ENCODE measurements at places on chromosomes 13 and 19.

DNA sequence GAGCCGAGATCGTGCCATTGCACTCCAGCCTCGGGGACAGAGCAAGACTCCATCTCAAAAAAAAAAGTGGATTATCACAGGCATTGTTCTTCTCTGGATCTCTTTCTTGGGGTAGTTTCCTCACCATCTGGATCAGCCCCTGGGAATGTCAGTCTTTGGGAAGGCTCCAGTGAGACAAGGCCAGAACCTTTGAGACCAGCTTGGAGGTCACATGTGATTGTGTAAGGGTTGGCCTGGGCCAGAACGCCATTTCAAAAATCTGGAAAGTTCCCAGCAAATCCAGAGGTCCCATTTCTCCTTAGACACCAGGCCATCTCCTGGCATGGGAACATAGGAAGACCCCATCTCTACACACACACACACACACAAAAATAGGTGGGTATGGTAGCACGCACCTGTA is 14.2 kb upstream of the ANGPTL8 start:
- no peak for DNase-seq

DNA sequence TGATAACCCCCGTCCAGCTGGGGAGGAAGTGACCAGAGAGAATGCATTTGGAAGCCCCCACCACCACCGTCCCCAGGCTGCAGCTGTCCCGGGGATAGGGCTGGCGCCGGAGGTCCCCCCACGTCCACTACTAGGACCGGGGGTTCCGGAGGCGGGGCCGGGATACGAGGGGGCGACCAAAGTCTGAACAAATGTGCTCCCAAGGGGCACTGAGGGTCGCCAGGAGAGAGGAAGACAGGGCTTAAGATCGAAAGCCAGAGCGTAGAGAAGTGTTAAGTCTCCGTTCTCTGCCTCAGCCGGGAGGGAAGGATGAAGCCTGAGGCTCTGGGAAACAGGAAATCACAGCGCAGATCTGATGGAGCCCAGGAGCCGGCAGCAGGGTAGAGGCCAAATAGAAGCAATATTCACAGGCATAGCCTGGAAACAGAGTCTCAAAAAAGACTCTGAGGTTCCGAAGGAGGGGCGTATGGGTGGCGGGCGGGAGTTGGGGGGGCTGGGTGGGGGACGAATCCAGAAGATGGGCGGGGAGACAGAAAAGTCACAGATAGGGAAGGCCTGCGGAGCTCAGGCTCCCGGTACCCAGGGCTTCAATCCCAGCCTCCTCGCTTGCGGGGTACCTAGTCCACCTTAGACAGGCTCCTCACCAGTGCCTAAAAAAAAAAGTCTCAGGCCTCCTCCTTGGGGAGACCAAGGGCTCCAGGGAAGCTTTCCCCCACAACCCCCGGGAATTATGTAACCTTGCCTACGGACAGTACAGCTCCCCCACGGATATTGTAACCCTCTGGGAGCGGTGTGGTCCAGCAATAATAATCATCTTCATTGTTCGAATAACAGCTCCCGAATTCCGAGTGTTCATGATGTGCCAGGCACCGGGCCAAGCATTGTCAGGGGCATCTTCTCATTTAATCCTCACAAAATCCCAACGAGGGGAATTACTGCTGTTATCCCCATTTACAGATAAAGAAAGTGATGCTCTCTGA is 1.1 kb upstream of the ERF start:
- DNase-seq = no peak

GRCh38 chr13:41554626-41555386 is 97.5 kb downstream of the RGCC start:
- no peak for DNase-seq

DNA sequence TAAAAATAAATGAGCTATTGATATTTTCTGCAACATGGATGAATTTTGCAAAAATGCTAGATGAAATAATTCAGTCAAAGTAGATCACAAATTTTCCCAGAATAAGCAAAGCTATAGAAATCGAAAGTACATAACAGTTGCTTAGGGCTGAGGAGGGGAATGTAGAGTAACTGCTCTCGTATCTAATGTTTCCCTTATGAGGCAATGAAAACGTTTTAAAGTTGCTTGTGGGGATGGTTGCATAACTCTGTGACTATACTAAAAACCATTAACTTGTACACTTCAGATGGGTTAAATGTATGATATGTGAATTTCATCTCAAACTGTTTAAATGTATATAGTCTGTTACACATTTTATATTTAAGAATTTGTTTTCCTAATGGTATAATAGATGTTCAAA is 231.7 kb downstream of the GGACT start:
- DNase-seq = no peak

DNA sequence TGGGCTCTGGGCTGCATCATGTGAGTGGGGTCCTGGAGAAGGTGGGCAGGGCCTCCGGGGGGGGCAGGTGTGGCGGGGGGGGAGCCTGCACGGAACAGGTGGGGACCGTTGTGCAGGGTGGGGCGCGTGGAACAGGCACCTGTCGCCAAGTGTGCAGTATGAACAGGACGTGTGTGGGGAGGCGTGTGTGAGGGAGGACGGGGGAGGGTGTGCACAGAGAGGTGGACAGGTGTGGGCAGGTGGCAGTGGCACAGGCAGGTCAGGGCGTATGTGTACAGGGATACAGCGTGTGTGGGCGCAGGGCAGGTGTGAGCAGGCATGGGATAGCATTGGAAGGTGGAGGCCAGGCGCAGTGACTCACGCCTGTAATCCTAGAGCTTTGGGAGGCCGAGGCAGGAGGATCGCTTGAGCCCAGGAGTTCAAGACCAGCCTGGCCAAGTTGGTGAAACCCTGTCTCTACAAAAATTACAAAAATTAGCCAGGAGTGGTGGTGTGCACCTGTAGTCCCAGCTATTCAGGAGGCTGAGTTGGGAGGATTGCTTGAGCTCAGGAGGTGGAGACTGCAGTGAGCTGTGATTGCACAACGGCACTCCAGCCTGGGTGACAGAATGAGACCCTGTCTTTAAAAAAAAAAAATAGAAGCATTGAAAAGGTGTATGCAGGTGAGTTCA is 3.2 kb downstream of the PLK5 start:
- no peak for DNase-seq

GRCh38 chr13:86052141-86052540 is 252.9 kb upstream of the SLITRK6 start:
- no peak for DNase-seq

GRCh38 chr13:92838786-92839185 is 387.8 kb upstream of the GPC6 start:
- DNase-seq = no peak

GRCh38 chr13:84500016-84500415 is 617.7 kb upstream of the SLITRK1 start:
- DNase-seq = no peak

DNA sequence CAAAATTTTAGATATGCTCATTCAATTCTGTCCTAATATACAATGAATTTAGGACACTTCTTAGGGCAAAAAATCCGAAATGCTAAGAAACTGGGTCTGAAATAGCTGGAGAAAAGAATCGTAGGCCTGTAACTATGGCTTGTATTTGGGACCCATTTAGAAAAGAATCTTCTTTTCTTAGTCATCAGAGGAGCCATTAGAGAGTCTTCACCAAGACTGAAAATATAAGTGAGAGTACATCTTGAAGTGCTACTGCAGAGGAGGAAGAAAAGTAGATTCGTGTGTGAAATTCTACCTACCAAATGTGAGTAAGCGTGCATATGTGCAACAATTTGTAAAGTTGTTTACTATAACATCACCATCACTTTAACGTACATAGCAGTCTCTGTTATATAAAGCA is 8.8 kb upstream of the DACH1 start:
- DNase-seq = no peak

DNA sequence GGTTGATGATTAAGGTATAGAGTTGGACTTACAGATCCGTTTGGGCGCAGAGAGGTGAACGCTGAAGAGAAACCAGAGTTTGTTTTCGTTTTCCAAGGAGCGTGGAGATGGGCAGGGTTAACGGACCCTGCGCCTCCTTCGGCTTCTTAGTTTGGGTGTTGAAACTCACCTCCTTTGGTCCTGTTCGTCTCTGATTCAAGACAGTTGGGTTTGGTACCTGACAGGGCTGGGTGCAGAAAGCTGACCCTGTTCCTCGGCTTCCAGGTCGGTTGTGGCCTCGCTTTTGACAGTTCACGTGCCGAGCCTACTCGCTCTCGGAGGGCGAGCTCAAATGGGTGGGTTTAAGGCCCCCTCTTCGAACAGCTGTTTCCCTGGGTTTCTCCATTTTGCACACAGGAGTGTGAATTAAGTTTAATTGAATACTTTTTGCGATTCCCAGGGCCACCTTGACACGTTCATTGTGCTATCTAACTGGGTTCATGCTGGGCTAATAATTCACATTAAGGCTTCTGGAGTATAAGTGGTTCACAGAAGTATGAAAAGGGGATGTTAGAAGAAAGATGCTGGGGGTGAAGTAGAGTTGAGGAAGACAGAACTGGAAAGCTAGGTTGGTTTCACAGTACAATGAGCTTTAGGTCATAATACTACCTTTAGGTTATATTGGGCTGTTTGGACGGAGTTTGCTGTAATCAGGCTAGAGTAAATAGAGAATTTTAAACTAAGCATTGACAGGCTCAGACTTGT is 638 bp downstream of the USPL1 start:
- DNase-seq = no peak

GRCh38 chr19:6733338-6734095 is 3.9 kb downstream of the GPR108 start:
- DNase-seq = no peak

DNA sequence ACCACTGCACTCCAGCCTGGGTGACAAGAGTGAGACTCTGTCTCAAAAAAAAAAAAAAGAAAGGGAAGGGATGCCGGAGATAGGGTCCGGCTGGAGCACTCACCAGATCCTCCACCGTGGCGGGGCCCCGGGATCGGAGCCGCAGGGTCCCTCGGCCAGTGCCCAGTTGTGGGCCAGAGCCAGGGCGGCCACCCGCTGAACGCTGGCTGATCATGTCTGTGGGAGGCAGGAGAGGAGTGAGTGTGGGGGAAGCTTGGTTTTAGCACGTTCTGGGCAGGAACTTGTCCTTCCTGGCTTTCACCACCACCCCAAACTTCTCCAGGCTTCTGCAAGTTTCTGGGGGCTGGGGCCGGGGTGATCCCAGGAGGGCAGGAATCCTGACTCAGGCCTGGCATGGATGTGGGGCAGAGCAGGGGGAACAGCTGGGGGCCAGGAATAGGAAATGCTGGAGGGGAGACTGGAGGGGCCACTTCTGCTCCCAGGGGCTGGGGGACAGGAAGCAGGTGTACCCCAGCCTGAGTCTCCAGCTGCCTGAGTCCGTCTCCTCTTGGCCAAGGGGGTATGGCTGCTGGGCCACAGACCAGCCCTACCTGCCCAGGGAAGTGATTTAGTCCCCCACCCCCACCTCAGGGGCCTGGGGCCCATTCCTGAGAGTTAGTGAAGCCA is 4.3 kb upstream of the PTGER1 start:
- no peak for DNase-seq

All from T-helper 2 cell (primary cell).